ENCODE measurements at places on chromosomes 4 and X.

- DNase-seq, result no peak
Measured at GRCh38 chrX:9860826-9861225, 74.6 kb downstream of the SHROOM2 start.

DNA sequence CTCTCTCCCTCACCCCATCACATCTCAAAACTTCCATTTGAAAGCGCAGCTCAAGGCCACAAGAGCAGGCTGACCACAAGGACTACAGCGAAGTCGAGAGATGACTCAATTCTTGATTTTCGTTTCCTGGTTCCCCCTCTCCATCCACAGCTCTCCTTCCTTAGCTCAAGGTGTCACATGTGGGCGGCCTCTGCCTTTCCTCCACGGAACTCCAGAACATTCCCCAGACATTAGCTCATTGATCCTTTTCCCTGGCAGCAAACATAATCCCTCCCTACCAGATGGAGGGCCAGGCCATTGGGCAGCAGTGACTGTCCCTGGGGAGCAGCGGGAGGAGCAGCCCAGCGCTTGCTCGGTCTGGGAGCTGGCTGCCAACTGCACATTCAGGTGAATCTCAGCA lies 56.3 kb downstream of the CCDC149 start:
- no peak for DNase-seq

DNA sequence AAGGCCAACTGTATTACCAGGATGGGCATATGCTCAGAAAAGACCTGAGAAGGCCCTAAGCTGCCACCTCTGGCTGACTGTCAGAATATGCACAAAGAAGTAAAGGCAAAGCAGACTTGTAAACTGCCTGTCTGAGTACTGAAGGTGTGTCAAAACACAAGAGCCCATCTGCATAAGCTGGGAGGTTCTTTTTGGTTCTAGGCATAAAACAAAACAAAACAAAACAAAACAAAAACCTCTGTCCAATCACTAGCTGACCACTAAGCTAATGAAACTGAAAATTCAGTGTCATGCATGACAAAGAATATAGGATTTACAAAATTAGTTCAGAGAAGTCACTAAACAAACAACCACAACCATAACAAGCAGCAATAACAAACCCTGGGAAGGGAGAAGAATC lies 20.6 kb downstream of the SH3D19 start:
- DNase-seq, result no peak

DNA sequence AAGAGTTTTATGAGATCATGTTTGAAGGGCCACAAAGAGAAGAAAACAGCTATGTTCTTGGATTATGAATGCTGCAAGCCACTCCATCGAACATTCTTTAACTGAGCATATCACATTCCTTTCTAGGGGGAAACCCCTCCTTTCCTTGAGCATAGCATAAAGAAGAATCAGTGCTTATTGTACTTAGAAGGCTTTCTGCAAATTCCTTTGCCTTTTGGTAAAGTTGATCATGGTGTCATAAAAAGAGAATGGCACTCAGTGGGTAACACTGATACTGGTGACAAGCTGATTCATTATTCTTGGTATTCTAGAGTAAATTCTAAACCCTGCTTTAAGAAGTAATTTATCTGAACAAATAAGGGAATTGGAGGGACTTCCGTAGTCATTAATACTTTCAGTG lies 88.5 kb upstream of the GPR34 start:
- DNase-seq, result no peak

Data from NCI-H774 (cell line).